ENCODE measurements at places on chromosomes 2 and 18. TPM values are rescaled to one million over a fixed set of nuclear protein-coding genes. Genes with fewer than 3 reads are reported as not detected.

DNA sequence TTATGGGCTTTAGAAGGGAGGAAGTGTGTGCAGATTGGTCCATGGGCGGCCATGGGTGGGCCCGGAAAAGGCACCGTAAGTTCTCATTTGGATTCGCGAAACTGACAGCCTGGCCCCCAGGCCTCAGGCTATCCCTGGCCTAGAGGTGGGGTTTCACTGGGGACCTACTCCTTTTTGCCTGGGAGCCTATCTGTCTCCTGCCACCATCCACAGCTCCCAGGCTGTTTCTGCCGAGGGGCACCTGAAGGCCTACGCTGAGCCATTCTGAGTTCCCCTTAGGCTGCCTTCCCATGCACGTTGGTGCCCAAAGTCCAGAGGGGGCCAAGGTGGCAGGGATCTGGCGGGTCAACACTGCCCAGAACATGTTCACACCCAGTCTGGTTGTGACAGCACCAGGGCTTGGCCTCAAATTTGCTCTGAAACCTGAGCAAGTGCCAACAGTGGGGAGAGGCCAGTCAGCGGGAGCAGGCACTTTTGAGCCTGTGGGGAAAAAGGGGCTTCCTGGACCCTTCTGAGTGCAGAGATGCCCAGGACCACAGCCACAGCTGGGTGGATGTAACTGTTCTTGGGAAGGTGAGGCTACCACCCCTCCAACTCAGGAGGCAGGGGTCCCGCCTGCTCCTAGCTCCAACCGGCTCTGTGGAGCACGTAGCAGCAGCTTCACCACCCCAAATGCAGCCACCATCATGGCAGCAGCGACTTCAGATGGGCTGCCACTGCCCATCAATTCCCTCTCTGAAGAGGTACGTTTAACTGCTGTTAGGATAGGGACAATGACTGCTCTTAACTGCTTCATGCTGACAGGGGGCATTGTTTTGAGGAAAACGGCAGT is 73.6 kb upstream of the ZNF804A start:
- no peak for DNase-seq

GRCh38 chr2:20145497-20146193 is 79.3 kb downstream of the SDC1 start:
- DNase-seq = no peak

- peak; percentile 72 for DNase-seq
These were observed 214.7 kb downstream of the RAD51AP2 start for GRCh38 chr2:17303521-17303920.

DNA sequence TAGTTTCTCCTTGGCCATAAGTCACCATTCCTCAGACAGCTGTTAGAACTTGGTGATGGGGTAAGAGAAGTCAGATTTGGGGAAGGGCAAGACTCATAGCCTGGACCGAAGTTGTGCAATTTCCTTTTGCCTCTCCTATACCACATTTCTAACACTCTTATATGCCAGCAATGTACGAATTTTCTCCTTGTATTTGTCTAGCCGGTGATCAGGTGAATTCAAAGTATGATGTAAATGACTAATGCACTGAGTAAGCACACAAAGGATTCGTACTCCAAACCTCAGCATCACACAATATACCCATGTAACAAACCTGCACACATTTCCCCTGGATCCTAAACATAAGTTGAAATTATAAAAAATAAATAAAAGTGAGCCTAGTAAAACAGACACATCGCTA is 1143.5 kb upstream of the CELF4 start:
- DNase-seq = no peak

R3HDM1 gene
- total RNA-seq = 11.7 TPM

GRCh38 chr2:19844750-19845149 is 57.0 kb downstream of the TTC32 start:
- DNase-seq = no peak

DNA sequence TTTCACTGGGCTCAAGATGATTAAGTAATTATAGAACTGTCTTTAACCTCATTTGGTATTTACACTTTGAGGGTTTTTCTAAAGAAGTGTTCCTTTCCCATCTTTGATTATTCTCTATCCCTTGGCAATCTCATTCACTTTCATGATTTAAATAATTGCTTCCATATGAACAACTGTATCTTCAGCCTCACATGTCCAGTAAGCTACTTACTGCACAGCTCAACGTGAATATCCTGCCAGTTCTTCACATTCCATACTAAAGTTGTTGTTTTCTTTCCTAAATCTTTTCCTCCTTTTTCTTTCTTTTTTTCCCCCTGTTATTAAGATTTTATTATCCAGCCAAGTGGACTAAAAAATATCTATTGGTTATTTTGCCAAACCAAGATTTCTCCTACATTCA is 37.7 kb downstream of the ZC3H15 start:
- no peak for DNase-seq

GRCh38 chr2:188322569-188323551 is 31.2 kb downstream of the GULP1 start:
- DNase-seq = peak; percentile 68

FBXO15 gene
- total RNA-seq = 0.51 TPM

TUBA3E gene
- not detected for total RNA-seq

GRCh38 chr2:136121204-136121910 is 3.4 kb upstream of the CXCR4 start:
- DNase-seq = no peak

FSIP2 gene
- total RNA-seq = 0.13 TPM

TMEM87B gene
- 31.6 TPM for total RNA-seq

EHD3 gene
- total RNA-seq = 10.9 TPM

GRCh38 chr2:148253685-148254084 is 232.8 kb downstream of the MBD5 start:
- peak; percentile 35 for DNase-seq

SCN1A gene
- 0.06 TPM for total RNA-seq

- DNase-seq = no peak
These were observed 5.6 kb downstream of the PLCL1 start for GRCh38 chr2:197810016-197810415.

DNA sequence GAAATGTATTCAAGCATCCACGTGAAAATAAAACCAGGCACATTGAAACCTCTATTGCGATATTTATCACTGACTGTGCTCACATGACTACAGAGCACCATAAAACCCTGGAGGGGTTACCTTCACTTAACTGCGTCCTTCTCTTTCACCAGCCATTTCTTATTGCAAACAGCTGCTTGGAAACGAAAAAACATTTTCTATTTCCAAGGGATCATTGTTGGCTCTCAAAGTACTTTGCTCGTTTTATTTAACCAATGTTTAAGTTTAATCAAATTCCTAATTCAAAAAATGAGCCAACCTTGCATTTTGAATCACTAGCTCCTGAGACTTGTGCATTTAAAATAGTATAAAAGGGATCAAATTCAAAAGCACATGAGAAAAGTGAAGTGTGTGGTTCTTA is 134.4 kb downstream of the OSR1 start:
- no peak for DNase-seq

IHH gene
- not detected for total RNA-seq

DNA sequence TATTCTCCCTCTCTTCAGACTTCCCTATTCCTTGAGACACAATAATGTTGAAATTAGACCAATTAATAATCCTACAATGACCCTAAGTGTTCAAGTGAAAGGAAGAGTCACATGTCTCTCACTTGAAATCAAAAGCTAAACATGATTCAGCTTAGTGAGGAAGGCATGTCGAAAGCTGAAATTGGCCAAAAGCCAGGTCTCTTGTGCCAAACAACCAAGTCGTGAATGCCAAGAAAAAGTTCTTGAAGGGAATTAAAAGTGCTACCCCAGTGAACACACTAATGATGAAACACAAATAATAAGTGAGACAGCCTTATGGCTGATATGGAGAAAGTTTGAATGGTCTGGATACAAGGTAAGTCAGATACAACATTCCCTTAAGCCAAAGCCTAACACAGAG is 115.4 kb downstream of the PXDN start:
- DNase-seq = peak; percentile 53

DNA sequence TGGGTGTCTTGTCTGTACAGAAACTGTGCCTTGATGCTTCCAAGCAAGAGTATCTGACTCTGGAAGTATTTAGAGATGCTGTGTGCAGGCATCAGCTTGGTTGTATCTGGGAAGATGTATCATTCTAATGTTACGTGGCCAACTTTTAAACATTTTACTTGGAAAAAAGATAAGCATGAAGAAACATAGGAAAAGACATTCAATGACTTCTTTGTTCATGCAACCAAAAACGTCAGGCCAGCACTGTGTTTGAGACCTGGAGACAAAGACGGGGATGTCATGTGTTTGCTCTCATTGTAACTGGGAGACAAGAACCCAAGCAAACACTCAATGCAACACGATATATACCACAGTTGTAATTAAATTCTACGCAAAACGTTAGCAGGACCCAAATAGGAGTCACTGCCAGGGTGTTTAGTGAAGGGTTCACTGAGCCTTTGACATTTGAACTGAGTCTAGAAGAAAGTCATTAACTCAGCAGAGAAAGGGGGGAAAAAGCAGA is 8.9 kb upstream of the SESTD1 start:
- no peak for DNase-seq

DNA sequence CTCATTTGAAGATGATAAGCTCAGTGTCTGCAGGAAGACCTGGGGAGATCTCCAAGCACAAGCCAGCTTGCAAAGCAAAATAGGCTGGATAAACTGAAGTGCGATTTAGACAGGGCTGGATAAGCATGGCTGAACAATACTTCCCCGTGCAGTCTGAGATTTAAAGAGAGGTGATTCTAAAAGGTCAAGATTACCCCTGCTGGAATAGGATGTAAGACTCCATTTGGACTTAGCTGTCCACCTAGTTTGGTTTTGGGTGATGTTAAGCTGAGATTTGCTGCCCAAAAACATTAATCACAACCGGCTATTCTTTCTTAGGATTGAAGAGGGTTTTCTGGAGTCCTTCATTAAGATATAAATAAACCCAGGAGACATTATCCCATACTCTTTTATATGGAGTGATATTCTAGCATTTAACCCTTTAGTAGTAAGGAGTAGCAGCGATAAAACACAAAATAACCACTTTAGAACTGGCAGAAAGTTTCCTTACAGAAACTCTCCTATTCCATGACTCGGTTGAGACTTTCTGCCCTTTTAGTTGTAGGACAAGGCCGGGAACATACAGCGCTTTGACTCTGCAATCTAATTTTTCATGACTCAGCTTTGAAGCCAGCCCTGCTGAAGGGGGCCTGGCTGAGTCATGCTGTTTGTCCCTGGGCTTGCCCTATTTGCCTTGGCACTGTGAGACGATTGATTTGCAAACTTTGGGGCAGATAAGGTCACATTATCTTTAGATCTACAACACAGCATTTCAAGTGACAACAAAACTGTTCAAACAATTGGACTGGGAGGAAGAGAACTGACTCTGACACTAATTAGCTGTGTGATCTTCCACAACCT is 238.2 kb downstream of the GCA start:
- no peak for DNase-seq

DNA sequence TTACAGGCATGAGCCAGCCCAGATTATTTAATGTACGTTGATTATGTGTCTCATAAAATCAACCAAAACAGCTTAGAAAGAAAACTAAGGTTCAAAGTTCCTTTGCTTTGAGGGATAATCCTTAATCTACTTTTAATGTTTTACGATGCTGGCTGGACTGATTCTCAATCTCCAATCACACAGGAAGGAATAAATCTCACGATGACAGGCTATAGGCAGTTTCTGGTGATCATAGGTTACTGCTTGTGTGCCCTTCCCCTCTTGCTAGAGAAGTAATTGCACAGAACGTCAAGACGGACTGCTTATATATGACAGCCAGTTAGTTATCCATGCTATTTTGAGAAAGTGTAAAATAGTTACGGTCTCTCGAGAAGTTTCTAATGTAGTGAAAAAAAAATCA is 43.1 kb downstream of the C2orf74 start:
- DNase-seq = no peak

DAW1 gene
- 0.23 TPM for total RNA-seq

CHRND gene
- 7.1 TPM for total RNA-seq

GRCh38 chr2:170217778-170218251 is 39.9 kb downstream of the MYO3B start:
- no peak for DNase-seq

DNA sequence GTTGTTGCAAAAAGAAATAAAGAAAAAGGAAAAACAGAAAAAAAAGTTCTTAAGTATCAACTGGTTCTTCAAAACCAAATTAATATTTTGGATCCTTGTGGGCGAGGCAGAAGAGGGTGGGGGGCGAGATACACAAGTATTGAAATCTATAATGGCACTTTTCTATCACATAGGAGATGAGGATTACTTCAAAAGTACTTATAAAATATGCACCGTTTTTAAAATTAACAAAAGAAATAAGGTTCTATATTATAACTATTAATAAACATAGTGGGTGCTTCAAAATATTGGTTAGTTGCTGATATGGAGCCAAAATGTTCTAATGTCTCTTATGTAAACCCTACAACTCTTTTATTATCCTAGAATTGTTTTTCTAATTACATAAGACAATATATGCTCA is 2.1 kb downstream of the FECH start:
- DNase-seq = no peak

- DNase-seq = no peak
These were observed 8.5 kb upstream of the ANKRD62 start for GRCh38 chr18:12085136-12085535.

DNA sequence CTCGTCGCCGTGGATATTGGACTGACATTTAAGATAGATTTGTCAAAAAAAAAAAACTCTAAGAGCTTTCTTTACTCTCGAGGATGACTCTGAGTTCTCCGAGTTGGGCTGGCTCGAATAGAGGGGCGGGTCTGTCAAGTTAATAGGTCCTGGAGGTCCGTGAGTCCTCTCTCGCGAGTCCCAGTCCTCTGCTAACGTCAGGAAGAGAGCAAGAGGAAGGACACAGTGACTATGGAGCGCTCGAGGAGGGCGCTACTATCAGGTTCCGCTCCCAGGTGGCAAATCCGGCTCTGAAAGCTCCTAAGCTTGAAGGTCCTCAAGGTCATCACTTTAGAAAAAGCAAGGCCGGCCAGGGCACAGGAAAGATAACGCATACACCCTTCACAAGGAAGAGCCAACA is 404 bp upstream of the AKAIN1 start:
- DNase-seq = no peak

DNA sequence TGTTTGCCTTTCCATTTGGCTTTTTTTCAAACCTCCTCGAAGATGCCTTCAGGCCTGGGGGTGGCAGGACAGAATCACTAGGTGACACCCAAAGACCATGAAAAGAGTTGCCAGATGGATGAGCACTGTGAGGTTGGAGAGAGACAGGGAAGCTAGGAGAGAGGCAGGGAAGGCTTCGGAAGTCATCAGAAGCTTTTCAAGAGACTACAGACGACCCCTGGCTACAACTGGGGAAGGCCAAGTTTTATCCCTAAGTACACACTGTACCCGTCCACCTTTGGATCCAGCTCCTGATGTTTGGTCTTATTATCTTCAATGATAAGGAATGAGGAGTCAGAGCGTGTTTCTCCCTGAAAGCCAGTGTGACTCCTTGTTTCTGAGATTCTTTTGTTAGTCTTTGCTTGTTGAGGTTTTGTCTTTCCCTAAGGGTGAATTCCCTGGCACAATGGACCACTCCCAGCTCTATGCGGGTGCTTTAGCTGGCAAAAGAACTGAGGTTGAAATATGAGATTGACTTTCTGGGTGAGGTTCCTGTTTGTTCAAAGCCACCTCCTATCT is 33.4 kb upstream of the SLC9A2 start:
- DNase-seq = no peak
